ENCODE measurements at places on chromosomes 2 and 18.
A peak's percentile ranks its signal among the peaks of the same experiment; 100 is the strongest.

DNA sequence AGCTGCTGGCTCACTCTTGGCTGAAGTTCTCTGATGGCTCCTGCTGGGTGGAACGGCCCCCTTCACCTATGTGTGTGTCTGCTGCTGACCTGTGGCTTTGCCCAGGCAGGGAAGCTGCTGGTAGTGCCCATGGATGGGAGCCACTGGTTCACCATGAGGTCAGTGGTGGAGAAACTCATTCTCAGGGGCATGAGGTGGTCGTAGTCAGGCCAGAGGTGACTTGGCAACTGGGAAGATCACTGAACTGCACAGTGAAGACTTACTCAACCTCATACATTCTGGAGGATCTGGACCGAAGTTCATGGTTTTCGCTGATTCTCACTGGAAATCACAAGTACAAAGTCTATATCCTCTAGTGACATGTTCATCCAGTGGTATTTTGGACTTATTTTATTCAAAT is 13.9 kb upstream of the UGT1A8 start:
- no peak for DNase-seq

DNA sequence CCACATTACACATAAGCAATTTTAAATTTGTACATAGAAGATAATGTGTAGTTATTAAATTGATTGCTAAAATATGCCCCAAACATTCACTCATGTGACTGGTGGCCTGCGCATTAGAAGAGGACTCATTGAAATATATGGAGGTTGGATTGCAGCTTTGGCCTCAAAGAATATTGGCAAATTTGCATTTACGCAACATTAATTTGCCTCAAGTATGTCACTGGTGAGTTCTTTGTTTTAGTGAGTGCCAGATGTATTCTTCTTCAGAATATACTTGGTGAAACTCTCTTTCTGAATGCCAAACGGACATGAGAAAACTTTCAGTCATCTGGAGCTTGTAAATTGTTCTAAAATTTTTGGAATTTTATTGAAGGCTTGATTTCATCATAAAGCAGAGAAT is 5.9 kb upstream of the EFEMP1 start:
- no peak for DNase-seq

GRCh38 chr2:211867845-211868451 is 670.7 kb downstream of the ERBB4 start:
- no peak for DNase-seq

- DNase-seq: no peak
Observed at GRCh38 chr2:172098287-172098649, 4.4 kb downstream of the DLX2 start.

DNA sequence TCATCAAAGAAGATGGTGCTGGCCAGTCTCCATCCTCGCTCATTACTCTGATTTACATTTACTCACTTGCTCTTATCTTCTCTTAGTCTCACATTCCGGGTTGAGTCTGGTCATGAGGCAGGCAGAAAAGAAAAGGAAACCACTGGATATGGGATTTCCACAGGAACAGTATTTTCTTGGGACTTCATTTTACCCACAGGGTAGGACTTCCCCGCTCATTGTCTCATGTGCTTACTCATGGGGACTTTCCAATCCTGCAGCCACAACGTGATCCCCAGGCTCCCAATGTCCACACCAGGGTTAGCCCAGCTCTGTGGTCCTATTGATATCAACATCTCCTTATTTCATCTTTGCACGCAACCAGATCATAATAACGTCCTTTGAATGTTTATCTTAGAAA is 373.8 kb downstream of the TMEM182 start:
- DNase-seq: no peak

GRCh38 chr2:36459725-36460137 is 104.2 kb downstream of the CRIM1 start:
- DNase-seq: peak; percentile 26

Measured in HEK293T (cell line).